Stimulated activated CD8-positive, alpha-beta memory T cell treated with anti-CD3 and anti-CD28 coated beads, Interleukin-4, amount 100 ng/mL, for 4 hours (primary cell): ENCODE measurements at places on chromosomes 7 and 10.

DNA sequence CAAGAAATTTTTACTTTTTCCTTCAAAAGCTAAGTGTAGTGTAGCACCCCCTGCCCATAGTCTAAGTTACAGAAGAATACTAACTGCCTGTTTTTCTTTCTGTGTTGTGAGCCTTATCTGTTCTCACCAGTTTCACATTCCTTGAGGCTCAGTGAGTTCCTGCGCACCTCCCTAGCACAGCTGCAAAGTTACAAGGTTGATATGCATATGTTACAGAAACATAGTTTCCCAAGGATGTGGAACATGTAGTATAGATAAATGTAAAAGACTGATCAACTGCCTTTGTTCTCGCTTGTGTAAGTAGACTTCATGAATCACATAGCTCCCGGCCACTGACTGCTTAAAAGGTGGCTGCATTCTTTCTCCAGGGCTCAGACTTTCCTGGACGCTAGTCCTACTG is 6.7 kb upstream of the ZNF33B start:
- no peak for DNase-seq

GRCh38 chr10:110644598-110645462 is 694 bp downstream of the RBM20 start:
- DNase-seq = no peak

- DNase-seq = no peak
Observed at GRCh38 chr10:91046869-91047268, 126.0 kb upstream of the ANKRD1 start.

DNA sequence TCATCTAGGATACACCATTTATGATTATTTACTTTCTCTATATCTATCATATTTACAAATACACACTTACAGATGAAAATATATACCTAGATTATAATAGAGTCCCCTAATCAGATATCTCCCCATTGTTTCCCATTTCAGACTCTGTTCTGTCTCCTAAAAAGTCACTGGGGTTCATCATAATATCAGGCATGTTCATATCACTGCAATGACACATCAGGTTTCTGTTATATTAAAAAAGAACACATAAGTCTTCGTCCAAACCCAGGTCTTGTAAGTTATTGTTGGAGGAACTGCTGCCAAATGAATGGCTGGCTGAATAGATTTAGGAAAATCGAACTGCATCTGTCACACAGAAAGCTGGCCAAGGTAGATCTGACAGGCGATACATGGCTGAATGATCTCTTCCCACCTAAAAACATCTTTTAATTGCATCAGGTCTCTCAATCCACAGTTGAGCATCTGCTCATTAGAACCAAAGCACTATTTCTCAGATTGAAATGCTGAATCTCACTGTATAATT is 178.7 kb downstream of the CACNA2D1 start:
- no peak for DNase-seq

DNA sequence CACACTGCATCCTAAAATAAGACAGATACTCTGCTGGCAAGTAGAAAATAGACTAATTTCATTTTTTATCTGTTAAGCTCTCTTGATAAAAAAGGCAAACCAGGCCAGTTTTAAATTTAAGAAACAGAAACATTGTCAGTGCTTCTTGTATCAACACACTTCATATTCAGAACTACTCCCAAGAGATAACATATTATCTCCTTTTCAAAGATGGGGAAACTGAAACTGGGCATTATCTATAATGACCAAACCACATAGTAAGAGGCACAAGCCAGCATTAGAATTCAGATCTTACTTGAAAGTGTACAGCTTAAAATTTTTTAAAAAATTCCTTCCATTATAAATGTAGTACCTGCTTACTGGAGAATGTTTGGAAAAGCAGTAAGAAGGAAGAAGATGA is 14.7 kb downstream of the SRI start:
- no peak for DNase-seq

GRCh38 chr7:46291601-46292150 is 370.6 kb upstream of the IGFBP3 start:
- DNase-seq = no peak

DNA sequence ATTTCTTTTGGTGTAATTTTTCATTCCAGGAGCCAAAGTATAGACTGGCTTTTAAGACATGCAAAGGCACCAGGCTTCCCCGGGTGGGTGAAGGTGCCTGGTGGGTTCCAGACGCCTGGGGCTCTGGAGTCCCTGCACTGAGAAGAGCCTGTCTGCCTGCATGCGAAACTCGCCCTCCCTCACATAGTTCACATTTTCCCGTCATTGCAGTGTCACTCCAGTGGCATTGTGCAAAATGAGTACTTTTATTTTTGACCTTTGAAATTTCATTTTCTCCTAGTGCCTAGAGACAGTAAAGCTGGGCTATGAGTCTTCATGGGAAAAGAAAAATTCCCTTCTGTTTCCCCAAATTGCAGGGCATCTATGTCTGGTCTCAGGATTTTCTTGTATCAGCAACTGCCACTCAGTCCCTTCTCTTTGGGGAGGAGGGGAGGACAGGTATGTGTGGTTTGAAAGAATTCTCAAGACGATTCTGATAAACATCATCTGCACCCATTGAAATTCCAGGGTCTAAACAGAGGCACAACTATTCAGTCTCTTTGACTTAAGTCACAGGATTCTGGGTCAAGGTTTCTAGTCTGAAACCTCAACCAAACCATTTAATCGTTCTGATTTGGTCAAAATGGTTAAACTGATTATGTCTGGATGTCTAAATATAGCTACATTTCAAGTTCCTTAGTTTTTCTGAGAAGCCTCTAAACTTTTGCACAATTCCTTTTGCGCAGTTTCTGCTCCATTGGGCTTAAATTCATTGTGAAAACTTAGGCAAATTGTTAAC is 107.8 kb downstream of the CYP26A1 start:
- DNase-seq = no peak
